Stimulated activated CD8-positive, alpha-beta memory T cell treated with anti-CD3 and anti-CD28 coated beads, Interleukin-4, amount 100 ng/mL, for 4 hours (primary cell): ENCODE measurements at places on chromosomes 7 and 10.

DNA sequence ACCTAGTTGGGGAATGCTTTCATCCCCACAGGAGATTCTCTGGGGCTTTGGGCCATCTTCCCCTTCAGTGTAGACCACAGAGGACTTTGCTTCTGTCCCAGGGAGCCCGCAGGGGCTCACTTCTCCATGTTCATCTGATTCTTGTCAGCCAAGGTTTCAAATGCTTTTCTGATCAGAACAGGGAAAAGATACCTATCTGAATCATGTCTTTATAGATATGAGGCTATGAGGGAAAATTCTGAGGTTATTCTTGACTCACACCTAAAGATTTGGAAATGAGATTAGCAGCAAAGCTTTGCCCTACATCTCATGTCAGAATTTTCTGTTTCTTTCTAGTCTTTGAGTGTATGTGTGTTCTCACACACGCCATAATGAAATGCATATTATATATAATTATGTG lies 53.3 kb downstream of the FIGNL1 start:
- DNase-seq = no peak

GRCh38 chr10:104928734-104929133 lies 287.6 kb downstream of the SORCS3 start:
- no peak for DNase-seq

GRCh38 chr10:68105820-68106219 lies 3.5 kb upstream of the MYPN start:
- DNase-seq = no peak

DNA sequence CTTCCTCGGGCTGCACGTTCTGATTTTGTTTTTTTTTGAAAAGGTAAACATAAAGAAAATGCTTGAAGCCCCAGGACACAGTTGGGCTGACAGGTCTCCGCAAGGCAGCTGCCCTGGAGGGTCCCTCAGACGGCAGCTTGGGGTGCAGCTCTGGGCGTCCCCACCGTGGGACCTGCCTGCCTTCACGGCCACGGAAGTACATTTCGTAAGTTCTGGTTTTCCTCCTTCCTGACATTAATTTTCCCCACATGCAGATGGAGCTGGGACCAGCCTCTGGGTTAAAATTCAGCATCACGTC lies 491.0 kb downstream of the DNAJB6 start:
- DNase-seq = no peak

- DNase-seq = no peak
Observed at GRCh38 chr7:98240961-98241673, 10.9 kb downstream of the TECPR1 start.

DNA sequence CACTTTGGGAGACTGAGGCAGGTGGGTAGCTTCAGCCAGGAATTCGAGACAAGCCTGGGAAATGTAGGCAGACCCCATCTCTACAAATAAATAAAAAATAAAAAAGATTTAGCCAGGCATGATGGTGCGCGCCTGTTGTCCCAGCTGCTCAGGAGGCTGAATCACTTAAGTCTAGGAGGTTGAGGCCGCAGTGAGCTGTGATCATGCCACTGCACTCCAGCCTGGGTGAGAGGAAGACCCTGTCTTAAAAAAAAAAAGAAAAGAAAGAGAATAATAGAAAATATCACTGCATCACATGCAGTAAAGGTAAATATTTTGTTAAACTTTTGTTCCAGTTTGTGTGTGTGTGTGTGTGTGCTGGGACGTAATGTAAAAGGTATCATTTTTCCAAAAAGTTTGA lies 3.0 kb downstream of the STRIP2 start:
- DNase-seq = no peak

DNA sequence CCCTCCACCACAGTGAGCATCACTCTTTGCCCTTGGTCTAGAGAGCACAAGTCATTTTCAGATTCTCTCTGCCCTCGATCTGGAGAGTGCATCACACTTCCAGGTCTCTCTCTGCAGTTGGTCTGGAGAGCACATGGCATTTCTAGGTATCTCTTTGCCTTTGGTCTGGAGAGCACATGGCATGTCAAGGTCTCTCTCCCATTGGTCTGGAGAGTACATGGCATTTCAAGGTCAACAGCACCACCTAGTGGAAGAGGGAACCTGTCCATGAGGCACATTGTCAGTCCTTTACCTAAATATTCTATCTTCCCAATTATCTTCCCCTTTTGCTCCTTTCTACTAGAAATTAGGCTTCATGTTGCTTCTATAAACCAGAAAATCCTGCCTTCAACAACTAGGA lies 1139.4 kb downstream of the XPNPEP1 start:
- no peak for DNase-seq

- DNase-seq = no peak
Observed at GRCh38 chr10:130587718-130588117, 451.5 kb downstream of the GLRX3 start.

DNA sequence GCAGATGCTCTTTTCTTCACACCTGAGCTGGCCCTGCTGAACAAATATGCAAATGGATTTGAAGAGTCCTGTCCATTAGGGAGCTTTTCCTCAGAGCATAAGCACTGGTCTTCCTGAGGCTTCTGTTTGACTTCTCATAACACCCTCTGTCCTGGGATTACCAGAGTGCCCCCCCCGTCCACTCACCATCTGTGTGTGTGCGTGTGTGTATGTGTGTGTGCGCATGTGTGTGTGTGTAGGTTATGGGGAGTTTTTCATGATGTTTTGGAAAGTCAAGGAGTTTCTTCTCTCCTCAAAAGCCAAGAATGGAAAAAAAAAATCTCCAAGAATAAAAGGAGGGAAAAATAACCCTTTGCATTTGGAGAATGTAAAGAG lies 57.7 kb upstream of the COMTD1 start:
- DNase-seq = no peak

GRCh38 chr7:57646219-57646900 lies 196.4 kb downstream of the ZNF716 start:
- no peak for DNase-seq
